ENCODE measurements at places on chromosomes 11 and 22.

- no peak for ATAC-seq
These were observed 79.0 kb downstream of the TTC28 start for GRCh38 chr22:28600546-28601143.

- ATAC-seq, result no peak
These were observed 121.5 kb upstream of the TEAD1 start for GRCh38 chr11:12552692-12553091.

GRCh38 chr11:20444535-20444934, 57.0 kb downstream of the PRMT3 start:
- ATAC-seq, result no peak

GRCh38 chr22:49632199-49633009, 195.3 kb downstream of the BRD1 start:
- no peak for ATAC-seq

DNA sequence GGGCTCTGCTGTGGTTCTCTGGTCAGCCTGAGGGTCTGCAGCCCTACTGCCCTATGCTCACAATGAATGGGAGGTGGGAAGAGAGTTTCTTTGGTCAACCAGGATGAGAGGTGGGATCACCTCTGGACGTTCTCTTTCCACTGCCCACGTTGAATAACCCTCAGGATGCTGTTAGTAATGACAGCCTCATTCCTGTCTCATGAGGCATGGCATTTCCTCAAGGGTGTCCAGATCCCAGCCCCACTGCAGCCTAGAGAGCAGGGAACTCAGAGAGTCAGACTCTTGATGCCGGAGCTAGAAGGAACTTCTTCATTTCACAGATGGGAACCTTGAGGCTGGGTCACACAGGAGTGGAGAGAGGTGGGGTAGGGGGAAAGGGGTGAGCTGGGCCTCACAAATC, 196.0 kb downstream of the CEP164 start:
- ATAC-seq, result no peak

GRCh38 chr11:56486801-56487200, 4.4 kb downstream of the OR5M8 start:
- no peak for ATAC-seq
